CD4-positive, CD25-positive, alpha-beta regulatory T cell (primary cell): ENCODE measurements at places on chromosomes 11 and 22.

DNA sequence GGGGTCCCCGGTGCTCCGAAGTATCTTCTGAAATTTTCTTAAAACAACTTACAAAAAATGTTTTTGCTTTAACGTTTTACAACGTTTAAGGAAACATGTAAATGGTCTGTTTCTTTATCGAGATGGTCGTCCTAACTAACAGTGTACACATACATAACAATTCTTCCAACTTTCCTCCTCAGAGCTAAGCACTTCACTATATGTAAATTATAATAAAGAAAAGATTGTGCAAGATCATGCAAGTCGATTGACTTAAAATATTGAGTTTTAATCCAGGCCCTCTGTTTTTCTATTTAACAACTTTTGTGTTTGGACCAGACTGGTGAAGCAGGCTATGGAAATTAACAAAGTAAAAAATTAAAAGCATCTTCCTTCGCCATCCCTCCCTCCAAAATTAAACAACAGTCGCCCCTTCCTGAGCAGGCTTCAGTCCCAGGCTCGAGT is 4.9 kb downstream of the ALX4 start:
- DNase-seq = no peak

DNA sequence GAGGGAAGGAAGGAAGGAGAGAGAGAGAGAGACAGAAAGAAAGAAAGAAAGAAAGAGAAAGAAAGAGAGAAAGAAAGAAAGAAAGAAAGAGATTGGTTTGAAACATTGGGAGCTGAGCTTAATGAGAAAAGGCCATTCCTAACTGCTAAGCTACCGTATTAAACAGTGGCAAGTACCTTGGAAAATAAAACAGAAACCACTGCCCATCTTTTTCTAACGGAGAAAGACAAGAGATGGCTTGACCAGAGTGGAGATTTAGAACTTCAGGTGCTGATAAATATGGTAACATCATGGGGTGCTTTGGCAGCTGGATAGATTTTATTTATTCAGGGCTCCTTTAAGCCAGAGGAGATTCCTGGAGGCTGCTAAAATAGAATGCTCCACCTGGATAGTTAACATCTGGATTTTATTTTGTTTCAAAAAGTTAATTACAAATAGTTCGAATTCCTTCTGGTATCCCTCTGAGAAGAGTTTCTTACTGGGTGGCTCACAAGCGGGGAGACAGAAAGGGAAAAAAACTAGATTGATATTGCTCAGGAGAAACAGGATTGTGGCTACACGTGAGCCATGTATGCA is 12.9 kb downstream of the TIMP3 start:
- no peak for DNase-seq

DNA sequence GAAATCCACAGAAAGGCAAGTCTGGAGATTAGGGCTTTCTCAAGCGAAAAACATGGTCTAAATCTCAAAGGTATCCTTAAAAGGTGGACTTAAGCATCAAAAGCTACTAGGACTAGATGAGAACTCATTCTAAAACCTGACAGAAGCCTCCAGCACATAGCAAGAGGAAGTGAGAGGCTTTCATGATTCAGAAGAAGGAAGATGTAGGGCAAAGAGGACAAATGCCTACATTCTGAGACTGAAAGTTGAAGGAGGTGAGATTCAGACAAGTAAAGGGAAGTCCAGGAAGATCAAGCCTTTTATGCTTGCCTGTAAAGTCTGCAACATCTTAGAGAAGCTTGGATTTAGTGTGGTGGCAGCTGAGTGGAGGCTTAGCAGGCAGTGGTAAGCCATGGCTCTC is 98.9 kb downstream of the PGR start:
- no peak for DNase-seq

GRCh38 chr22:29692327-29692640 is 27.5 kb upstream of the CABP7 start:
- no peak for DNase-seq

DNA sequence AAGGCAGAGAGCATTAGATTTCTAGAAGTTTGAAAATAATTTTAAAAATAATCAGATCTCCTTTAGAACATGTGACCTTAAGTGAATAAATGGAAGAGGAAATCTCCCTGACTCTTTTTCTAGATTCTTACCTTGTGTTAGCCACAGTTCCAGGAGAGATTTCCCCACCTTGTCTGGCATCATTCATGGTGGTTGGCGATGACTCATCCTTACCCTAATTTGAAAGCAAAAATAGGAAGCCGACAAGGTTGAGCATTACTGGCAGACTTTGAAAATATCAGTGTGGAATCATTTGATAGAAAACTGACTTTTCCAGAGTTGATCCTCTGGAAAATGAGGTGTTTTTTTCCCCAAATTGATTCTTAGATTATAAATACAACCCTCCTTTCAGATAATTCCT is 48.1 kb downstream of the CNTN5 start:
- DNase-seq = no peak

DNA sequence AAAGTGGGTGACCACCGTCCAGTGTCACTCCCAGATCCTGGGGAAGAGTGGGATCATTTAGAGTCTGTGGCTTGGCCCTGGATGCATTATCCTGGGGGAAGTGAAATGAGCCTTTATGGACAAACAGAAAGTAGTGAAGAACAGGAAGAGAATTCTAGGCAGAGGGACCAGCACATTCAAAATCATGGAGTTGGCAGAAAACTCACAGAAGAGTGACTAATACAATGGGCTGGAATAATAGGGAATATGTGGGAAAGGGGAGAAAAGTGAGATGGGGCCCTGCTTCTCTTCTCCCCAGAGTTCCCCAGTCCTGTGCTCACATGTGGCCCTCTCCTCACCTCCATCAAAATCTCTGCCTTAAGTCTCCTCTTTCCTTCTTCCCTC is 84.3 kb downstream of the CCDC81 start:
- DNase-seq = no peak

- DNase-seq = no peak
These were observed 30.7 kb upstream of the KCNQ1OT1 start for GRCh38 chr11:2730272-2731129.

DNA sequence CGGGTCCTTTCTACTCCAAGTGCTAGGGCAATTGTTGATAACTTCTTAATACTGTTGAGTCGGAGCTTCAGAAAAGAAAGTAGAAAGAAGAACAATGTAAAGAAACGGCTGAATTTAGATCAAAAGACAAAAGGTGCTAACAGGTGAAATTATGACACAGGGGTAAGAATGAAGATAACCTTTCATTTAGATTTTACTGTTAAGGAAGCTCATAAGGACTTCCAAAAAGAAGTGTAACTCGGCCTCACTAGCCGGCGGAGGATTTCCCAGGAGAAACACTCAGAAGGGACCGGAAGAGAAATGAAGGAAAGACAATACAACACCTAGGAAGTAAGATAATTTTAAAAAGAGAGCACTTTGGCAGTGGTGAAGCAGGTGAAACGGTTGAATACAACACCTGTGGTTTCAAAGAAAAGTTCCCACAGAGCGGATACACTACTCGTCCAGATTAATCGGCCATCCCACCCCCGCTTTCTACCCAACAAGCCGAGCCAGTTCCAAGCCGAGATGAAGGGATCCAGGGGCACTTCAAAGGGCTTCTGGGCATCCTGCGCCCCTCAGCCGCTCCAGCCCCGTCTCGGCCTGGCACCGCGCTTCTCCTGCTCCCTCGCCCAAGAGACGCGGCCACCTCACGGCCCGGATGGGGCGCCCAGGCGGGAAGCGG is 737 bp downstream of the PPP2R1B start:
- peak; percentile 22 for DNase-seq

DNA sequence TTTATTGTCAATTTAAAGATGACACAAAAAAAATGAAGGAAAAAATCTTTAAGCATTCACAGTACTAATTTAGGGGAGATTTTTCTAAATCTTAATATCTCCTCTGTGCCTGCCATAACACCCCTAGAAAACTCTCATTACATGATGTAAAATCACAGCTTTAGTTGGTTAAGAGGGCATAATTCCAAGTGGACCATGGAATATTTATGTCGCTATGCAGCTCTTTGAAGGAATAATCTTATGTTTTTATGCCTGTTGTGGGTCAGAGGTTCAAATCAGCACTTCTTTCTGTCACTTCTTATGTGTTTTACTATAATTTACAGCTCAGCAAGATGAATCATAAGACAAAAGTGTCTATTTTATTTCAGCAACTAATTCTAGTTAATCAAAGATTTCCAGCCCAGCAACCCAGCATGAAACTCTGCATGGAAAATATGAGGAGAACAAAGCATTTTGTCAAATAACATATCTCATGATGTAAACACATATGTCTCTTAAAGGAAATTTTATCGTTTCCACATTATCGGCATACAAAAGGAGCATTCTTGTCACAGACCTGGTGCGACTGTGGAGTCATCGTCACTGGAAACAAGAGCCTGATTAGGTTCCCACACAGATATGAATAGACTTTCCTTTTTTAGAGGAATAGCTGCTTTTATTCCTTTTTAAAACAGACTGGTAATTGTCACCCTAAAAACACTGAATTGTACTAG is 274.8 kb downstream of the SOX6 start:
- DNase-seq = no peak

GRCh38 chr11:114909866-114910265 is 231.5 kb downstream of the NXPE2 start:
- no peak for DNase-seq

DNA sequence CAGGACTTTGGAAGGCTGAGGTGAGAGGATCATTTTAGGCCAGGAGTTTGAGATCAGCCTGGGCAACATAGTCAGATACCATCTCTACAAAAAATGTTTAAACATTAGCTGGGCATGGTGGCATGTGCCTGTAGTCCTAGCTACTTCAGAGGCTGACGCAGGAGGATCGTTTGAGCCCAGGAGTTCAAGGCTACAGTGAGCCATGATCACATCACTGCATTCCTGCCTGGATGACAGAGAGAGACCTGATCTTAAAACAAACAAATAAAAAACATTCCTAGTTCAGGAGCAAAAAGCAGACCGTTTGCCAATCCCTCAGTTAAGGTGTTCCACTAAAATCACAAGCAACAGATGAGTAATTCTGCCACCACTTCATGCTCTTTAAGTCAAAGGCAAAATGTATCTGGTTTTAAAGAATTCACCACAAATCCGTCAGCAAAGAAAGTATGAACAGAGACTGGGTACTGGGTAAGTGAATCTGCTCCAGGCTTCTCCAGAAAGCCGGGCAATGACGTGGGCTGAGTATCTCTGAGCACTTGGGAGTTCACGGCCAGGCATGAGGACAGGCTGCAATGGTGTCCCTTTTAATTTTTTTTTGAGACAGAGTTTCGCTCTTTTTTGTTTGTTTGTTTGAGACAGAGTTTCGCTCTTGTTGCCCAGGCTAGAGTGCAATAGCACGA is 19.5 kb downstream of the CLTCL1 start:
- DNase-seq = no peak

- DNase-seq = no peak
These were observed 28.2 kb downstream of the C2CD3 start for GRCh38 chr11:74142624-74143023.

GRCh38 chr11:70463478-70464255 is 65.3 kb downstream of the CTTN start:
- DNase-seq = no peak

- DNase-seq = no peak
These were observed 645.7 kb upstream of the TENM4 start for GRCh38 chr11:80086496-80087055.

DNA sequence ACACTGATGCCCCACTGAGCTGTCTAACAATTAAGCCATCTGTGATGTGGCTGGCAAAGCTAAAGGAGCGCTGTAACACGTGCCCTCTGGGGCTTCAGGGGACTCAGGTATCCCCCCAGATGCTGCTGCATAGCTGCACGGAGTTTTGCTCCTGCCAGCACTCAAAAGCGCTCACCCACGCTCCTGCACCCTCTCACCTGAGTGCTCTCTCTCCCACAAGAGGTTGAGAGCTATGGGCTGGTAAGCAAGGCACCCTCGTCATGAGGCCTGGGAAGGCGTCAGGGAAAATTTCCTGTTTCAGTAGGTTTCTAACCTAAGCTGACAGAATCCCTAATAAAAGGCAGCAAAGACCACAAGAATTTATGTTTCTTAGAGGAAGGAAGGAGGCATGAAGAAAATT is 850.3 kb downstream of the OPCML start:
- DNase-seq = no peak

DNA sequence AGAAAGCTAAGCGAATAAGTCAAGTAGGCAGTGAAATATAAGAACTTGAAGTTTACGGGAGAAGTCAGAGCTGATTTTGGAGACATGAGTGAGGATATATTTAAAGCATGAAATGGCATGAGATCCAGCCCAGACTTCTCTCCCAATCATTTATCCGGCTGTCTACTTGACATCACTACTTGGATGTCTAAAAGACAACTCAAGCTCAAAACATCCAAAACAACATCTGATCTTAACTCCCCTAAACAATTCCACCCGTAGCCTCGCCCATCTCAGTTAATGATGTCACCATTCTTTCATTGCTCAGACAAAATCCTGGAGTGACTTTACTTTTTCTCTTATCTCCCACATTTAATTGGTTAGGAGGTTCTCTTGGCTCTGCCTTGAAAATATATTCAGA is 44.5 kb downstream of the WEE1 start:
- DNase-seq = no peak

- DNase-seq = no peak
These were observed 3.6 kb downstream of the YDJC start for GRCh38 chr22:21626073-21626734.

DNA sequence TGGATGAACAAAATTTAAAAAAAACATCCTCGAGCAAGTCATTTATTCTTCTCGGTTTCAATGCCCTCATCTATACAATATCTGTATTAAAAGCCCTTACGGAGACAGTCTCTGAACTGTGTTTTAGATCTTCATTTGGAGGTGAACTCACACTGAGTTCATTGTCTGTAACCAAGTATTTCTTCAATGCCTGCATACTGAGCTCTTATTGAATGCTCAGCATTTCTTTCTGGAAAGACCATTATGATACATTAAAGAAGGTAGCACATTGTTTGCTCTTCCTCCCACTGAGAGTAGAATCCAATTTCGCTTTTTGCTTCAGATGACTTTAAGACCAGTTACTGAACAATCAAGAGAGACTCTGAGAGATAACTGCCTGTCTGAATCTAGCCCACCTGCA is 1.7 kb upstream of the ANO3 start:
- no peak for DNase-seq
